Activated CD8-positive, alpha-beta memory T cell treated with anti-CD3 and anti-CD28 coated beads, Interleukin-2, amount 50 U/mL, for 4 hours (primary cell): ENCODE measurements at places on chromosomes 1 and 21.

DNA sequence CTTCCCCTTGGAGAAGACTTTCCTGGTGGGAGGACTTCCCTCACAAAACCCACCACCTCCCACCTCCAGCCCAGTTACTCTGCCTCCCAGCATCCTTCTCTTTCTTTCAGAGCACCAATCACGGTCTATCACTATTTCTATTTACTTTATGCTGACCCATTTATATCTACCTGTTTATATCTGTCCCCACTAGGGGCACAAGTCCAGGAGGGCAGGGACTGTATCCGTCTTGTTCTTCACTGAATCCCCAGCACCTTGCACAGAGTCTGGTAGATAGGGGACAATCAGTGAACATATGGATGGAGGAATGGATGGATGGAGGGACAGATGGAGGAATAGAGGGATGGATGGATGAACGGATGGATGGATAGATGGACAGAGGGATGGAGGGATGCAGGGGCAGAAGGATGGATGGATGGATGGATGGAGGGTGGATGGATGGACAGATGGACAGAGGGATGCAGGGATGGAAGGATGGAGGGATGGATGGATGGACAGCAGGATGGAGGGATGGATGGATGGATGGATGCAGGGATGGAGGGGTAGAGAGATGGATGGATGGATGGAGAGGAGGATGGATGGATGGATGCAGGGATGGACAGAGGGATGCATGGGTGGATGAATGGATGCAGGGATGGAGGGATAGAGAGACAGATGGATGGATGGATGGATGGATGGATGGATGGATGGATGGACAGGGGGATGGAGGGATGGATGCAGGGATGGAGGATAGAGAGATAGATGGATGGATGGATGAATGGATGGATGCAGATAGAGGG is 5.5 kb downstream of the C1QB start:
- no peak for DNase-seq

- no peak for DNase-seq
Observed at GRCh38 chr1:176885751-176886150, 278.8 kb downstream of the ASTN1 start.

- no peak for DNase-seq
Observed at GRCh38 chr1:245622332-245623014, 467.7 kb downstream of the KIF26B start.

GRCh38 chr1:80607064-80607463 is 1193.7 kb upstream of the ADGRL2 start:
- DNase-seq: no peak
